Astrocyte of the spinal cord (primary cell): ENCODE measurements at places on chromosomes 7 and 10.

DNA sequence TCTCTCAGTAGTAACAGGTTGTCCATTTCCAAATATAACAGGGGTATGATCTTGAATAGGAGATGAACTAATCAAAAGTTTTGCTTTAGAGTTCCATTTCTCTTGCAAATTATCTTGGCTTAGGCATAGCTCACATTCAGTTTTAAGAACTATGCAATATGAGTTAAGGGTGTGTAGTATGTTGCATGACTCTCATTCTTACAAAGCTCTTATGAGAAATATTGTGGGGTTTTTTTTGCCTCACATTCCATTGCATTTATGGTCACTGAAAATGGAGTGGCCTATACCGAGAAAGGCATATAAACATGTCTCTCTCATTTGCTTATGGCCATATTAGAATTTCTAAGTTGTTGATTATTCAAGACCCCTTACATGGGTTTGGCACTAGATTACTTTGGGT is 48.5 kb upstream of the LAMB1 start:
- DNase-seq, result no peak

GRCh38 chr7:102004848-102005247 is 187.4 kb downstream of the CUX1 start:
- no peak for DNase-seq

- no peak for DNase-seq
Measured at GRCh38 chr7:26186364-26187311, 13.9 kb downstream of the HNRNPA2B1 start.

DNA sequence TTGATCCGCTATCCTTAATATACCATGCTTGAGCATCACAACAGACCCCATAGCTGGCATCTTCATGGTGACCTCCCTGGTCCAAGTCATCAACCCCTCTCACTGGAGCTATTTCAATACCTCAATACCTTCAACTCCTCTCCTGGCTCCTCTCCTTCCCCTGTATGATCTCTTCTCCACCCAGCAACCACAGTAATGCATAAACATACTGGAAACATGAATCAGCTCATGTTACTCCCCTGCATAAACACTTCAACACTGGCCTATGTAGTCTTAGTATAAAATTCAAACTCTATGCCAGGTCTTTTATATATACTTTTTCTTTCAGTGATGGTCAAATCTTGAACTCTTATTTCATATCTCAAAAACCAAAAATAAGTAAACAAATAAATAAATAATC is 31.8 kb upstream of the TMEM273 start:
- no peak for DNase-seq

DNA sequence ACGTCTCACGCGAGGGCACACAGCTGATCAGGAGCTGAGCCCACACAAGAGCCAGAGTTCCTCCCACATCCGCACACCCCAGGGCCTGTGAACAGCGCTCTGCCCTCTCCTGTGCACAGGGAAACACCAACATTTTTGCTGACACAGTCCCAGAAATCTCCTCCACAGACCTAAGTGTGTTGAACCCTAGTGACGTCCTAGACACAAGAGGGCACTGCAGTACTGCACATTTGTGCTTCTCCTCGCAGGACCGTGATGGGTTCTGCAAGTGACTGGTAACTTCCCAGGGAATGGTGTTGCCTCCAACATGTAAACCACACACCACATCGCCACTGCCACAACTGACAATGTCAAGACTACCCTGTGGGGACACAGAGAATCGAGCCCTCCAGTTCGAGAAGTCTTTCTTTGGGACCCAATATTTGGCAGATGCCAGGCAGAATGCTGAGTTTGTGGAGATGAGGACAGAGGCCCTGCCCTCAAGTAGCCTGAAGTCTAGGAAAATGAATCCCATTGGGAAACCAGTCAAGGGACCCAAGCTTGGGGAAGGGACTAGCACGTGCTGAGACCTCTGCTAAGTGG is 170.3 kb downstream of the PAXIP1 start:
- no peak for DNase-seq

DNA sequence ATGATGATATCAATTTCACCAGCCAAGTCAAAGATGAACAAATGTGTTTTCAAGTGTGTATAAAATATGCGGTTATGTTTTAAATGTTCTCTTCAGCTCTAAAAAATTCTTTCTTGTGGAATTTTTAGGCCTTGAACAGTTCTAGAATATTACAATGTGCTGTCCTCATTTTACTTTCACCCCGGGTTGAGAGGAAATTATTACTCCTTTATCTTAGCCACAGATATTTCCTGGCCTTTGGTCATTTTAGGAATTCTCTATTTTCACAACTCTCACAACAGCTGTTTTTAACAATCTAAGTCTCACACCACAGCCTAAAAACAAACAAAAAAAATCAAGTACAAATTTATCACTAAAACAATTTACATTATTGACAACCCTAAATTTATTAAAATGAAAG is 112.2 kb upstream of the HGF start:
- peak; percentile 18 for DNase-seq

DNA sequence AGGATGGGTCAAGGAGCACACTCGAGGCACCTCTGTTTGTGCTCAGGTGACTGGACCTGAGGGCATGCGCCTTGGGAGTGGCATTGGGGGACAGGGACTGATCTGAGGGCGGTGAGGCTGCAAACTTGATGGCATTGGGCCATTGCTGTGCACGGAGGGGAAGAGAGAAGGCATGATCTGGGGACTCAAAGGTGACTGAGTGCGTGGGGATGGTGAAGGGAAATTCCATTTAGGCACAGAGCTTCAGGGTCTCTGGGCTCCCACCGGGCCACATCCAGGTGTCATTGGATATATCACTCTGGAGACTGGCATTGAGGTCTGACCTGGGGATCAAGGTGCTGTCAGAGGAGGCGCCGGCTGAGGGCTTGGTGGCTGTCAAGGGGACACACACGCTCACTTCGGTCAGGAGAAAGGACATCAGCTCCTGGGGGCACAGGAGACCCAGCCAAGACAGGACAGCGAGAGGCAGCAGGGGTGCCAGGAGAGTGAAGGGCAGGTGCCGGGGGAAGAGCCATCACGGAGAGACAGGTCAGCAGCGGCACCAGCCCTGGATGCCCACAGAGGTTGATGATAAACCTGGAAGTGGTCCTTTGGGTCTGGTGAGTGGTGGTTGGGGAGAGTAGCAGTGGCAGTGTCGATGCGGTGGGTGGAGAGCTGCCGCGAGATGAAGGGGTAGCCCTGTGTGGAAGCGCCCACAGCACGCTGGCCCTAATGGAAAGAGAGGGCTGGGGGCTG is 5.5 kb downstream of the ADCK2 start:
- DNase-seq, result no peak

- DNase-seq, result no peak
Measured at GRCh38 chr7:139916717-139917395, 87.8 kb downstream of the TBXAS1 start.

DNA sequence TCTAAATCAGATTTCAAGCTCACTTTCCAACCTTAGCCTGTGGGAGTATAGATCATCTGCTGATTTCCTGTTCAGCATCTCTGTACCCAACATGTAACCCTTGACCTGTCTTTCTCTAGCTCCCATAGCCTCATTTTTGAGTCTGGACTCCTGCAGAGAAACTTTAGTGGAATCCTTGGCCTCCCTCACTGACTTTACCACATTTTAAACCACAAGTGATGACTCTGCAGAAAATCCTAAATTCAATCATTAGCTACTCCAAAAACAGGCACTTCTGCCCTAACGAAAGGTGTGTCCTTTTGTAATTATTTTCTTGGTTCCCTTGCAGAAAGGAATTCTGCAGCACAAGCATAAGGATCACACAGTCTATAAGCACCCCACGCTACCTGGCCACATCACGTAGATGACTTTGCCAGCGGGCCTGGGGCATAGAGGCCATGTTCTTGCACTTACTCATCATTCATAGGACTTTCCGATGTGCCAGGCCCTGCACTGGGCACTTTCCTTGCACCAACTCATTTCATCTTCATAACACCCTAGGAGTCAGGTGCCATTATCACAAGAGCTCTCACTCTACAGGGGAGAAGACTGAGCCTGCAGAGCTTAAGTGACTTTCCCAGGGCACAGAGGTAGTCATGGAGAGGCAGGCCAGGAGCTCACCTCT is 57.2 kb upstream of the OPALIN start:
- peak; percentile 56 for DNase-seq

- peak; percentile 80 for DNase-seq
Measured at GRCh38 chr7:121016966-121017365, 28.5 kb downstream of the CPED1 start.

DNA sequence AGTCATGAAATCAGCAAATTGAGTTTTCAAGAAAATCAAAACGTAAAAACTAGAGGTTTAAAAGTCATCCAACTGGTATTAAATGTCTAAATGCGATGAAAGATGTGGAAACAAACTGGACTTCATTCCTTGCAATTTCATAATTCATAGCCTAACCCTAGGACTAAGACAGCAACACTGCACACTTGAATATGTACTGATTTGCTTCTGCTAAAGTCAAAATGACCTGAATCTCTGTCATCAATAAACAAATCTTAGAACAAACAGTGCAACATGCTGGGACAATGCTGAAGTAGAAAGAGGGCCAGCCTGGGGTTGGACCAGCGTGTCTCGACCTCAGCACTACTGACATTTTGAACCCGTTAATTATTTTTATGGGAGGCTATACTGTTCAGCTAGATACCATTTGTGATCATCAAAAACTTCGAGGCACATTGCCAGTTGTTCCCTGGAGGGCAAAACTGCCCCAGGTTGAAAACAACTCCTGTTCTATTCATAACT is 47.1 kb downstream of the MYOF start:
- DNase-seq, result no peak

- peak; percentile 26 for DNase-seq
Measured at GRCh38 chr7:23043441-23043840, 29.5 kb upstream of the HYCC1 start.

DNA sequence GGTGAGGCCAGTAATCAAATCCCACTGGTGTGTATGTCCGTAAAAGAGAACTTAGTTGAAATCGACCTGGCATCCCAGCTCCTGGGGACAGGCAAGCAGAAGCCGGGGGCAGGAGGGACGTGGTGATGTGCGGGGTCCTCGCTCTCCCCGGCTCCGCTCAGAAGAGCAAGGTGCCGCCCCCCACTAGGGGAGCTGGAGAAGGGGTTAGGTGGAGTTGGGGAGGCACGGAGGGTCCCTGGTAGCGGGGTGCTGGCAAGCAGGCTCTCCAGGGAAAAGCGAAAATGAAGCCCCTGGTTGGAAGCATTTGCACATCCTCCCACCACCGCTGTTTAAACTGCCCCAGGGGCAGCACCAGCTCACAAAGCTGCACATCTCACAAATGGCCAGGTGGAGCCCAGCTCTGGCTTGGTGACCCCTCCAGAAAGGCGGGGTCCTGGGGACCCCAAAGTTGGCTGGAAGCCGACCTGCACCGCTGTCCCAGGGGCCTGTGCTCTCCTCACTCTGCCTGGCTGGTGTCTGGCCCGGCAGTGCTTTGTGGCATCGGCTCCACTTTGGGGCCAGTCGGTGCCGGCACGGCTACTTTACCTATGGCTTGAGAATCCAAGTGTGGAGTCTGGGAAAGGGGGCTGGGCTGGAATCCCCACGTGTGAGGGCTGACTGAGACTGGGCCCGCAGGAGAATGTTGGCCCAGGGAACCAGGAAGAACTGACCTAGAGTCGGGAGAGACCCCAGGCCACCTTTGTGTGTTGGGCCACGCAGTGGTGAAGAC is 2.9 kb upstream of the CFAP46 start:
- DNase-seq, result no peak

DNA sequence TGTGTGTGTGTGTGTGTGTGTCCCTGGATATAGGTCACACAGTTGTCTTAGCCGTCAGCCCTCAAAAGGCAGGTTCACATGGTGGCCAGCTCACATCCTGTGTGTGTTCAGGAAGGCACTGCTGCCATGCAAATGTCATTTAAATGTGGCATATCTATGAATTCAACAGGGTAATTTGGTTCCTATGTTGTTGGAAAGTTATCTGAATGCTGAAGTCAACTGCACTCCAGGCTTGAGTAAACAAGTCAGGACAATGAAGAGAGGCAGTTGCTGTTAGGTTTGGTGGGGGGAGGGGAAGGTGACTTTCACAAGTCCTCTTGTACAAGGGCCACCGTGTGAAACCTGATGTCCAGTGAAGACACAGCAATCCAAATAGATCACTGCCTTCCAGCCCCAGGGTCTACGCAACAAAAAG is 61.1 kb downstream of the PTPRE start:
- DNase-seq, result no peak

DNA sequence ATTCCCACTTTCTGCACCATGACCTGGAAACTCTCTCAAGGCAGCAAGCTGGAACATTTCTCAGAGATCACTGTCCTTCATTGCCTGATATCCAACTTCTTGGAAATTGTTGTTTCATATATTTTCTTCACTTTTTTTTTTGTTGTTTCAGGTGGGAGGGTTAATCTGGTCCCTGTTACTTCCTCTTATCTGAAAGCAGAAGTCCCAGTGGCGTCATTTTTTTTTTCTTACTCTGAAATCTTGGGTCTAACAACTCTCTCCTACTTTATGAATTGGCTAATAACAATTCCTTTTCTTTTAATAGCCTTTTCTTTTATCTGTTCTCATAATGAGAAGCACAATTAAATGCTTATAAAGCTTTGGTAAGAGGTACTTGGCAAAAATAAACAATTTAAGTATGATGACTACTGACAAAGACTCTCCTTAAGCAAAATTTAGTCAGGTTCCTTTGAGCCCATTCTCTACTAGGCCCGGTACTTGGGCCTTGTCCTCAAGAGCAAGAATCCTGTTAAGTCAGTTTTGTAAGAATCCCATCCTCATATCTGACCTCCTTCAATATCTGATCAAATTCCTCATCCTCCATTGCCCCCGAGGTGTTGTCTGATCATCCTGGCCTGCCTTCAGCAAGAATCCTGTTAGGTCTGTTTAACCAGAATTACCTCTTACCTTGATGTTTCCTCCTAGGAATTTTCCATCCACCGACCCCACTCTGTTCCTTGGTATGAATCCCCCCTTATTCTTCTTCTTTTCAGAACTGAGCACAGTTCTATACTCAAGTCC is 11.5 kb upstream of the CC2D2B start:
- DNase-seq, result no peak

DNA sequence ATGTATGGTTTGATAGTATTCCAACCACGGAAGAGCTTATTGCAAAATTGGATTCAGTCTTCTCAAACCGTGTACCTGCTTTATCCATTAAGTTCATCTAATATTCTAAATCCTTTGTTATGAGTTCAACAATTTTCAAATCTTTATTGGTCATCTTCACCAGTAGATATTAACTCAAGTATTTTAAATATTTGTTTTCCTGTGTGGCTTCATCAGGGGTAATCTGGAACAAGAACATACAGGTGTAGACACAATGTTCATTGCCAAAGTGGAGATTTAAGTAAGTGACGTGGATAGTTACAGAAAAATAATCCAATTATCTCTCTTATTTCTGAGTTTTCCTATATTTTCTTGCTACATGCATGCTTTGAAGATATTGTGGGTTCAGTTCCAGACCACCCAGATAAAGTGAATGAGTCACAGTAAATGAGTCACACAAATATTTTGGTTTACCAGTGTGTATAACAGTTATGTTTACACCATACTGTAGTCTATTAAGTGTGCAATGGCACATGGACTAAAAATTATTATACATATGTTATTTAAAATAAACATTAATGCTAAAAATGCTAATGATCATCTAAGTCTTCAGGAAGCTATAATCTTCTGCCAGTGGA is 429.0 kb upstream of the POT1 start:
- no peak for DNase-seq

DNA sequence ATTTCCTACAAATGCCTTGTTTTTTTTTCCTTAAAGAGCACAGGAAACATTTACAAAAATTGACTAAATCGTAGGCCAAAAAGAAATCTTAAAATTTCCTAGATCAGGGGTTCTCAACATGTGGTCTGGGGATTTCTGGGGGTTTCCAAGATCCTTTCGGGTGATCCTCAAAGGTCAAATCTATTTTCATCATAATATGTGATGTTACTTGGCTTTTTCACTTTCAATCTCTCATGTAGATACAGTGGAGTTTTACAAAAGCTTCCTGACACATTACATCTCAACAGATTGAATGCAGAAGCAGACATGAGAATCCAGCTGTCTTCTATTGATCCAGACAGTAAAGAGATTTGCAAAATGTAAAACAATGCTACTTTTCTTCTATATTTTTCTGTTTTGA is 497.3 kb downstream of the INHBA start:
- no peak for DNase-seq
